ENCODE measurements at places on chromosomes 12 and 14.
A peak's percentile ranks its signal among the peaks of the same experiment; 100 is the strongest.

GRCh38 chr12:105431537-105432100, 101.1 kb downstream of the C12orf75 start:
- DNase-seq = no peak

- DNase-seq = no peak
Measured at GRCh38 chr14:74882103-74882920, 596 bp downstream of the DLST start.

GRCh38 chr12:71474791-71475190, 35.2 kb downstream of the LGR5 start:
- DNase-seq = no peak

GRCh38 chr12:49533331-49533730, 5.5 kb upstream of the KCNH3 start:
- no peak for DNase-seq

DNA sequence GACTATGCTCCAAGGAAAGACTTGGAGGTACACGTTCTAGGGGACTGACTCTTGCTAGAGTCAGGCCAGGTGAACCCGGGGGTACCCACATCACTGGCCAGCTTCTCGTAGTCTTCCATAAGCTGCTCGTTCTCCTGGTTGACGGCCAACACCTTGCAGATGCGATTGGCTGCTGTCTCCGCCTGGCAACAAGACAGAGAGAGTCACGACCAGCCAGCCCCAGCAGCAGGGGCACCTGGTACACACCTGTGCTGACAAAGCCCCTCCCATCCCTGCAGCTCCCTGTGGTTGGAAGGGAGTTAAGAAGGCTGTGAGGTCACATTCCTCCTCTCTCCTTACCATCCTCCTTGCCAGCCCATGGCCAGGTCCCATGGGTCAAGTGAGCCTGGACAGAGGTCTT, 85.5 kb downstream of the ACTN1 start:
- no peak for DNase-seq

- DNase-seq = no peak
Measured at GRCh38 chr12:42893803-42894202, 304.3 kb upstream of the PRICKLE1 start.

GRCh38 chr12:132279184-132279889, 50.1 kb downstream of the GALNT9 start:
- DNase-seq = no peak

- no peak for DNase-seq
Measured at GRCh38 chr12:105420046-105420445, 89.6 kb downstream of the C12orf75 start.

DNA sequence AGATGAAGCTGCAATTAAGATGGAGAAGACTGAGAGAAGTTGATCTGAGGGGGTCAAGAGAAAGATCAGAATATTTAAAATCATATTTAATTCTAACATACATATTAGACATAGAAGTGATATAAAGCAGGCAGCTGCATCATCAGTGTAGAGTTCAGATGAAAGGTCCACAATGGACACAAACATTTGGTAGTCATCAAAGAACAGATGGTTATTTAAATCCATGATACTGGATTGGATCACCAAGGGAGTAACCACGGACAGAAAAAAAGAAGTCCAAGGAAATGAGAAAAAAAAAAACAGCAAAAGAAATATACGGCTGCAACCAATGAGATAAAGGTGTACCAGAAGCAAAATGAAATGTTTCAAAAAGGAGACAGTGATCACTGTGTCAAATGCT, 20.1 kb downstream of the NOVA1 start:
- no peak for DNase-seq

- peak; percentile 79 for DNase-seq
Measured at GRCh38 chr12:113208041-113208934, 13.0 kb upstream of the TPCN1 start.

DNA sequence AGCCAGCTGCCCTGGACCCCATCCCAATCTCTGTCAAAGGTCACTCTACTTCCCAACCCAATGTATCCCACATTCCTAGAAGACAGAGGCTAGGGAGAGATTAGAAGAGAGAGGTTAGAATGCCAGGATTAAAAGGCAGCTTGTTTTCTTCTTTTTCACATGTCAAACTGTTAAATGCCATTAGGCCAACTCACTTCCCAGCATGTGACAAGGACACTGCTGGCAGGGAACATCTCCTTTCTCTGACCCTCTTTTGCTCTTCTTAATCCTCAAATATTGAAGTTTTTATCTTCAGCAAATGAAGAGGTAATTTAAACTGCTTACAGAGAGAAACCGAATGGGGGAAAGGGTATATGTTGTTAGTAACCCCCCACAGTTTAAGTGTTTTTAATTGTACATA, 89.1 kb downstream of the BBS10 start:
- DNase-seq = no peak

- DNase-seq = no peak
Measured at GRCh38 chr14:69979882-69980281, 100.7 kb downstream of the SMOC1 start.

DNA sequence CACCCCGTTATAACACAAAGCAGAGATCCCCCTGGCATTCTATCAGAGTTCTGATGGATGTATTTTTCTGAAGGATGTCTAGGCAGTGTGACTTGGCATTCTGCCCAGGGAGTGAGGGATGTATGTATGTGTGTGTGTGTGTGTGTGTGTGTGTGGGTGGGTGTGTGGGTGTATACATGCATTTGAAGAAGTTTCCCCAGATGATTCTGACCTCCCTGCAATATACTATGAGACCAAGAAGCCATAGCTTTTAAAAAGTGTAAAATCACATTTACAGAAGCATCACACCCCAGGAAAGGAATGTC, 59.7 kb upstream of the NAP1L1 start:
- DNase-seq = peak; percentile 38

DNA sequence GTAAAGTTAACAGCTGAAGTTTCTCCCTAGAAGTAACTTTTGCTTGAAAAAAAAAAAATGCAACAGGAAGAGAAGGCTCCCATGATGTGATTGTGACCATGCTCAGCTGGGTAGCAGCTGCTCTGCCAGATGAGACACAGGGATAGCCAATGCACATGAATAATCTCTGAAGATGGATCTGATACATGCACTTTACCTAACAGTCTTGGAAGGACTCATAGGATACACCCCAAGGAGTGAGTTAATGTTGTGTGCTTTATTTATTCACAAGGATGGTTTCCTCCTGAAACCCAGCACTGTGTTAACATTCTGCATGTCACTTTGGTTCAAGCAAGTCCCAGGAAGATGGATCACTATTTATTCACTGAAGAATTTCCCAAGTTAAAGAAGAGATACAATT, 46.5 kb downstream of the NDUFA12 start:
- DNase-seq = no peak

- no peak for DNase-seq
Measured at GRCh38 chr12:92657770-92658169, 45.0 kb upstream of the PLEKHG7 start.

DNA sequence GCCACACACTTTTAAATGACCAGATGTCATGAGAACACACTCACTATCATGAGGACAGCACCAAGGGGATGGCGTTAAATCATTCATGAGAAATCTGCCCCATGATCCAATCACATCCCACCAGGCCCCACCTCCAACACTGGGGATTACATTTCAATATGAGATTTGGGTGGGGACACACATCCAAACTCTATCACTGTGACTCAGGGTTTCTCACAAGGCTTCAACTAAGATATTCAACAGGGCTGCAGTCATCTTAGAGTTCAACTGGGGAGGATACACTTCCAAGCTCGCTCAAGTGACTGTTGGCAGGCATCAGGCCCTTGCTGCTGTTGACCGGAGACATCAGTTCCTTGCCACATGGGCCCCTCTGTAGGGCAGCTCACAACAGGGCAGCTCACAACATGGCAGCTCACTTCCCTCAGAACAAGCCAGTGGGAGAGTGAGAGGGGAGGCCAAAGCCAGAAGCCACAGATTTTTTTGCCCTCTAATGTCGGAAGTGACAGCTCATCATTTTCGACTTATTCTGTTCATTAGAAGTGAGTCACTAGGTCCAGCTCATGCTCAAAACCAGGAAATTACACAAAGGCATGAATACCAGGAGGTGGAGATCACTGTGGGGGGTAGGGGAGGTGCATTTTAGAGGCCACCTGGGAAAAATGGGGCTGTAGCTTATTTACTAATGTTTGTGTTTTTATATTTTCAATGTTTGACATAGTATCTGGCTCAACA, 50.8 kb upstream of the PTHLH start:
- DNase-seq = peak; percentile 19

- no peak for DNase-seq
Measured at GRCh38 chr12:115767916-115768315, 509.6 kb downstream of the MED13L start.

DNA sequence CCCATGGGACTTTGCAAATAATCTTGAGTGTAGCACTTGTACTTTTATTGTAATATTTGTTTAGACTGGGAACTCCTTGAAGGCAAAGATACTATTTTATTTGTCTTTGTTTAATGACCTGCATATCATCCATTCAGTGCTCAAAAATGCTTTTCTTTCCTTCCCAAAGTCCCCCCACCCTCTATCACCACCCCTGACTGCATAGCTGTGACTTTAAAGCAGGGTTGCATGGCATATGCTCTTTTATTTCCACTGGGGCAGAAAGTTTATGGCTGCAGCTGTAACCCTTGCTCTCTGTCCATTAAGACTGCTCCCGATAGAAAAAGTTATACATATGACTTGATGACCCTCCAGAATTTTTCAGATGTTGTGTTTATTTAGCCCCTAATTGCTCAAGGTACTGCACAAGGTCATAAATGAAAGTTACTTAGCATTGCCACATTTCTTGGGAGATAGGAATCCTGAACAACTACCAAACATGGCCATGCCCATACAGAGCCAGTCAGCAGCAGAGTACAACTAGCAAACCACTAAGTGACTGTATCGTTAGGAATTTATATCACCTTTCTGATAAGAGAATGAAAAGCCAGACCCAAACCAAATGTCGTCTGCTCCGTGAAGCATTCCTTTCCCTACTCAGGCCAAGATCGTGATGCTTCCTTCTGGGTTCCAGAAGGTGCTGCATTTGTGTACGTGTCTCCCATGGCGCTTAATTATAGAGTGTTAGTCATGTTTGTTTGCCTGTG, 114.3 kb downstream of the DIP2B start:
- no peak for DNase-seq

GRCh38 chr12:27534060-27534764, 10.2 kb downstream of the PPFIBP1 start:
- peak; percentile 37 for DNase-seq

GRCh38 chr12:111349748-111350520, 19.0 kb downstream of the PHETA1 start:
- DNase-seq = no peak

DNA sequence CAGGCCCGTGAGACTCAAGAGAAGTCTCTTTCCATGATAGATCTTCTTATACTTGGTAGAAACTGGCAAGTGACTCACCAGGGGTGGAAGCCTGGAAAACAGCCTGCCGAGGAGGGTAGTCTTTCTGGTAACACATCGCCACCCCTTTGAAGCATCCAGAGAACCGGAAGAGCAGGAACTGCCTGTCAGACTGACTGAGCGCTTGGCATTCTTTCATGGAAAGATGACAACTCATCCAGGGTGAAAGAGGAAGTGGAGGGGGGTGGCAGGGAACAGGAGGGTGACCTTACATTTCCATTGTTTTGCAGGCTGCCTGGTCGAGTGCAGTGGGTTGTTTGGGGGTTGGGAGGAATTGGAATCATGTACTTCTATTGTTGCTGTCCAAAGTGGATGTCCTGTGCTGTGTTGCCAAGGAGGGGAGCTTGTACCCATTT, 34.5 kb downstream of the PRKCH start:
- peak; percentile 66 for DNase-seq

DNA sequence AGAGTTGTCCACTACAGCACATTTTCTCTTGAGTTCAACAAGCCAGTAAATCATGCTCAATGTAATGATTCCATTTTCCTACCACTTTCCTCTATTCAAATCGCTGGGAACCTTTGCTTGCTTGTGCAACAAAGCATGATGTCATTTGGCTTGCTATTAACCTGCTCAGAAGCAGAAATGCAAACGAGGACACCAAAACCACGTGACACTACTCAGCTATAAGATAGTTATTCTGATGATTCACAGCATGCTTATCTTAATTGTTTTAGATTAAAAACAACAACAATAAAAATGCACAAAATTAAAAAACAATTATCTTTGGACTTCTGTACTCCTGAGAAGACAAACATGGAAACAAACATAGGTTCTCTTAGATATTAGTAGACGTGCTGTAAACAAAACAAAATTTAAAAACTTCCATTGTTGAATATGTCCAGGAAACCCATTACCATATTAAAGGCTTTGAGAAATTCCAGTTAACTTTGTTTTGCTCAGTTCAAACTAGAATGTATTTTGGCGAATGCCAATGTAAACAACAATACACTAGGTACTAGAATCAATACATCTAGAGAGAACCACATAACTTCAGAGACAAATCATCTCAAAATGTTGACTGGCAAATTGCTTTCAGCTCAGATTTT, 77.5 kb upstream of the KRAS start:
- no peak for DNase-seq

GRCh38 chr12:26126340-26127284, 1.8 kb upstream of the BHLHE41 start:
- peak; percentile 67 for DNase-seq

DNA sequence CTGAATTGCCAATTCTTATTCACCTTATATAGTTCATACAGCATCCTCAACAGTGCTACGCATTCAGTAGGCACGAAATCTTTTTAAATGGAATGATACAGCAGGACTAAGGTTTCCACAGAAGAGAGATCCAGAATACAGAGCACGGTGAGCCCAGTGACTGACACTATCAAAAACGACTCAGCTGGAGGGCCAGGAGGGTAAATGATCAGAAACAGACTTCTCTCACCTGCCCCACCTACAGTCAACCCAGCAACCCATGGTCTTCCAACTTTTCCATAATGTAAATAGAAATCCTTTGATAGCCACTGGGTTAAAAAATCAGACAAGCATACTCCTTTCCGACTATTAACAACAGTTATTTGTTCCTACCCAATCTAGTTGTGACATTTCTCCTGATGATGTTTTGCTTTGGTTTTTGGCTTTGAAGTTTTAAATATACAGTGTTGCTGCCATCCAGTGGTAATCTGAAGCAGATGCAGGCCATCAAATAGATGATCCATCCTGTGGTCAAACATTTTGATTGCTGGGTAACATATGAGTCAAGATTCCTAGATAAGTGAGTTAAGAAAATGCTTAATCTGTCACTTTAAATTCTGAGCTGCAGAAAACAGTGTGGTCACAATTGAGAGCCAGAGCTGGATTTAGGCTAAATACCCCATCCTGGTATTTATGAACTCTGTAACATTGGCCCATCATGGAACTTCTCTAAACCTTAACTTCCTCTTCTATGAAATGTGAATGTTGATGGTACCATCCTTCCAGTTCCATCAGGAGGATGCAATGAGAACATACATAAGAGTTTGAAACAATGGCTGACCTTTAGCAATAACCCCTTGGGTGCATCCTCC, 42.0 kb downstream of the GPHB5 start:
- no peak for DNase-seq

- DNase-seq = no peak
Measured at GRCh38 chr12:129305851-129306250, 452.6 kb downstream of the GLT1D1 start.

- no peak for DNase-seq
Measured at GRCh38 chr12:64883264-64884163, 59.1 kb downstream of the TBC1D30 start.

Data from activated T-cell treated with anti-CD3 and anti-CD28 coated beads, Interleukin-2, amount 50 U/mL, for 48 hours (primary cell).